ENCODE measurements at places on chromosomes 12 and 14.

GRCh38 chr14:101968186-101968585, 3.8 kb downstream of the DYNC1H1 start:
- DNase-seq = no peak

DNA sequence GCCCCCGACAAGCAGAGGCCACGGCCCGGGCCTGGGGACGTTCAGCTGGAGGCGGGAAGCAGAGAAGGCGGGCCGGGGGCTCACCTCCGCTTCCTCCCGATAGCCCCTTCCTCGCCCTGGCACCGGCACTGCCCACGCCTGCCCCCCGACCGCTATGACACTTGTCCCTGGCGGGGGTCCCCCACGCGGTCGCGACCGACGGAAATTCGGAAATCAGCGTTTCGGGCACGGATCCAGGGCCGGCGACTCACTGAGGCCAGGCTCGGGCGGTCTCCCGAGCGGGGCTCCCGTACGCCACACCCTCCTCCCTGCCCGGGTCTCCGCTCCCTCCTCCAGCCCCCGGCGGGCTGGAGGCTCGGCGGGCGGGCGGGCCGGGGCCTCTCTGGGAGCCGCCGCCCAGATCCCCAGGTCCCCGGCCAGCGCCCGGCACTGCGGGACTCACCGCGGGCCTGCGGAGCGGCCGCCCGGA, 581 bp downstream of the PITPNM2 start:
- DNase-seq = no peak

GRCh38 chr12:9372202-9372601, 164.0 kb upstream of the PZP start:
- no peak for DNase-seq

DNA sequence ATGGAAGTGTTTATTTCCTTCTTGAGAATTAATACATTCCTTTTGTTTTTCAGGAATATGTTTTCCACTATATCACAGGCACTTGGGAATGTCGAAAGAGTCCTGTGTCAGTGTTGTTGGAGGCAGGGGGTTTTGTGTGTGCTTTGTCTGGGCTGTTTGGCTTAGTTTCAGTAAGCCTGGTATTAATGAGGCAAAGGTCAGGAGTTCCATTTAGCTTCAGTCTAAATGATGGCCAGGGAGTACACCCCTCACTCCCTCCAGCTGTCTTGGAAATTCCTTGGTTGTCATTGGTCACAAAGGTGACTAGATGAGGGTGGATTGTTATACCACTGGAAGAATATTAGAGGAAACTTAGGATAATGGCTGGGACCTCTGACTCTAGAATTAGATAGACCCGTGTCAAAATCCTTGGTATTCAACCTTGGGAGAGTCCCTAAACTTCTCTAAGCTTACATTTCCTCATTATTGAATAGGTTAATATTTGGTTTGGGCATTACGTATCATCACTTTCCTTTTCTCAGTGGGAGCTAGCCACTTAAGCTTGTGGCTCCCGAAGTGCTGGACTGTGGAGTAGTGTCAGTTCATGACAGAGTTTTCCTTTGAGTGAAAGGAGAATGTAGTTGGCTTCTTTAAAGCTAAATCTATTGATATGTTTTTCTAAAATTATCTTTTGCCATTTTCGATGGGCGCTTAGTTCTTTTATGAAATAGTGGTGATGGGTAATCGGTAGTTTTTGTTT, 5.2 kb downstream of the FRS2 start:
- no peak for DNase-seq

- DNase-seq = peak; percentile 69
Measured at GRCh38 chr12:119178544-119179334, at the start of gene HSPB8. Gene HSPB8 (plus strand): TSS chr12:119178931. CDS start chr12:119179313, 382 bp downstream.

DNA sequence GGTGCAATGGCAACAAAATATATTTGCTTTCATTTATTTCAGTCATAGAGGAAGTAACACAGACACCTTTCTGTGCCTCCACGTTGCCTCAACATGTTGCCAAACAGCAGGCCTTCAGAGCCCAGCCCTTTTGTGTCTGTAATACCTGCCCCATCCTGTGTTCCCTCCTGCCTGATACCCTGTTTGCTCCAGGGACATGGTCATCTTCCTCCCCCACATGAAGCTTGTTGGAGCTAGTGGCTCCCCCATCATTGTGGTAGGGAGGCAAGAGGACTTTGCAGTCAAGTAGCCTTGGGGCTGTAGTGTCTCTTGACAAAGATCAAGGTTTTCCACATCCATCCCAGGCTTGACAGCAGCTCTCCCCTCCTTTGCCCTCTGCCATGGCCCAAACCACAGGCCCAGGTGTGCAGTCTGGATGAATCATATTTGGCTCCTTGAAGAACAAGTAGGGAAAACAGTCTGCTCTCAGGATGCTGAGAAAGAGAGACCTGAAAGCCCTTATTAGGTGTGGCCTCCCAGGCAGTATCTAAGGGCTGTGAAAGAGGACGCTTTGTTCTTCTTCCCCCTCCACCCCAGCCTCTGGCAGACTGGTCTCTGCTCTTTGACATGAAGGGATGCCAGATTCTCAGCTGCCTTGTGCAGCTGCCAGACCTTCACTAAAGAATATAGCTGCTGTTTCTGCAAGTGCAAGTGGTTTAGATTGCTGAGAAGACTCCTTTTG, 329.0 kb downstream of the C12orf75 start:
- no peak for DNase-seq

DNA sequence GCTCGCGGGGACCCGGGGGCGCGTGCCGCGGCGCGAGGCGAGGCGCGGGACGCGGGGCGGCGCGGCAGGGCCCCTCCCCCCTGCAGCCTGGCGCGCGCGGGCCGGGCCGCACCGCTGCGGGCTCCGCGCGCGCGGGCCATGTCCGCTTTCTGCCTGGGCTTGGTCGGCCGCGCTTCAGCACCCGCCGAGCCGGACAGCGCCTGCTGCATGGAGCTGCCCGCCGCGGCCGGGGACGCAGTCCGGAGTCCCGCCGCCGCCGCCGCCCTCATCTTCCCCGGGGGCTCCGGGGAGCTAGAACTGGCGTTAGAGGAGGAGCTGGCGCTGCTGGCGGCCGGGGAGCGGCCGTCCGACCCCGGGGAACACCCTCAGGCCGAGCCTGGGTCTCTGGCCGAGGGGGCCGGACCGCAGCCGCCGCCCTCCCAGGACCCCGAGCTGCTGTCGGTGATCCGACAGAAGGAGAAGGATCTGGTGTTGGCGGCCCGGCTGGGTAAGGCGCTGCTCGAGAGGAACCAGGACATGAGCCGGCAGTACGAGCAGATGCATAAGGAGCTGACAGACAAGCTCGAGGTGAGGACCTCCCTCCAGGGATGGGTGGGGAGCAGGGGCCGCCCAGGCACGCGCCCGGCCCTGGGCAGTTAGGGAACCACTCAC, 820 bp downstream of the BICDL1 start:
- DNase-seq = no peak

DNA sequence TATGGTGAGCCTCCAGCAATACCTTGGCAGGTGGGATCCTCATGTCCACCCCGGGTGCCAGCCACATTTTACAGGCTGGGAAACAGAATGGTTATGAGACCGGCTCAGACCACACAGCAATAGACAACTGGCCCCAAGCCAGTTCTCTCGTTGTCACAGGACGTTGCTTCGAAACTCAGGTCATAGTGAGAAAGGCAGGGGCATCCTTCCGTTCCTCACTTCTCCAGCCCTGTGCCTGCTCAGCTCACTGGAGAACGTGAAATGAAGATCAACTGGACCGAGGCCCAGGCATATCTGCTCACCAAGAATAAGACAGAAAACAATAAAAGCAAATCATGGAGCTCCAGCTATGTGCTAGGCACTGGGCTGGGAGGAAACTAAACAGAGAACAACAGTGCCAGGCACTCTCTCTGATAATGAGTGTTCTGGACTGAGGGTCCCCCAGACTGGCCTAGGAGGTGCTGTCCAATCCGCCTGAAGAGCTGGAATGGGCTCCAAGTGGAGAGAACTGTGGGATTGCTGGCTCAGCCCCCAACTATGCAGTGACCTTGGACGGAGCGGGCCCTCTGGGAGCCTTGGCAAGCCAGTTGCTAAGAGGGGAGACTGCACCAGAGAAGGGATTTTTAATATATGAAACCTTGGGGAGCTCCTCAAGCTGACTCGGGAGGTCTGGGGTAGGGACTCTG, 18.8 kb upstream of the FAIM2 start:
- DNase-seq = no peak

- DNase-seq = no peak
Measured at GRCh38 chr14:90625445-90625844, 190.8 kb downstream of the TTC7B start.

DNA sequence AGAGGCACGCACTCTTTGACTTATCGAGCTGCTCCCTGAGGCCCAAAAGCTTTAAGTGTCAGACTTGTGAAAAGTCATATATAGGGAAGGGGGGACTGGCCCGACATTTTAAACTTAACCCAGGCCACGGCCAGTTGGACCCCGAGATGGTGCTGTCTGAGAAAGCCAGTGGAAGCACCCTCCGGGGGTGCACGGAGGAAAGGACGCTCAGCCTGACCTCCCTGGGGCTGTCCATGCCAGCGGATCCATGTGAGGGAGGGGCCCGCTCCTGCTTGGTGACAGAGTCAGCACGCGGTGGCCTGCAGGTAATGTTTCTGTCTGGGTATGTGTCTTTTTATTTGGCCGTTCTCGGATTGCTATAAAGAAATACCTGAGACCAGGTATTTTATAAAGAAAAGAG, 7.0 kb downstream of the ZNF839 start:
- no peak for DNase-seq

- DNase-seq = no peak
Measured at GRCh38 chr12:57611108-57611826, at the start of gene ARHGEF25. Gene ARHGEF25 (plus strand): TSS chr12:57611435. CDS start chr12:57611895, 460 bp downstream.

GRCh38 chr12:44053549-44054127, 217.8 kb downstream of the TMEM117 start:
- no peak for DNase-seq

DNA sequence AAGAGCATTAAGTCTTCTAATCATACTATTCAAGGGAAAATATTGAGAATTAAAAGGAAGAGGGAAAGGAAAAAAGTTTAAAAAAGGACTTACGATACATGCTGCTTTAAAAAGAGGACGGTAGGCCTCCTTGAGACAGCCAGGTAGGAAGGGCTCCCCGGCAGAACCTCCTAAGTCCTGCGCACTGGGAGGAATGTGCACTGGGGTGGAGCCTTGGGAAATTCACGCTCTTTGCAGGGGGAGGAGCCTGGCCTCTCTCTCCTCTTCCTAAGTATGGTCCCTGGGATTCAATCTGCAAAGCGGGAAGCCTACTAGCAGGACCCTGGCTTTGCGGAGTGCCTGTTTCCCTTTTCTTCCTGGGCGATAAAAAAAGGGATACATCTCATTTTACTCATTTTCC, 553.0 kb downstream of the RPS29 start:
- DNase-seq = no peak

- DNase-seq = no peak
Measured at GRCh38 chr12:52682938-52683574, 2.8 kb upstream of the KRT1 start.

- no peak for DNase-seq
Measured at GRCh38 chr14:24353559-24354481, 14.0 kb upstream of the RIPK3 start.

- DNase-seq = no peak
Measured at GRCh38 chr12:125185740-125186470, 120.7 kb downstream of the AACS start.

GRCh38 chr12:56998981-56999380, 7.4 kb downstream of the ZBTB39 start:
- no peak for DNase-seq

DNA sequence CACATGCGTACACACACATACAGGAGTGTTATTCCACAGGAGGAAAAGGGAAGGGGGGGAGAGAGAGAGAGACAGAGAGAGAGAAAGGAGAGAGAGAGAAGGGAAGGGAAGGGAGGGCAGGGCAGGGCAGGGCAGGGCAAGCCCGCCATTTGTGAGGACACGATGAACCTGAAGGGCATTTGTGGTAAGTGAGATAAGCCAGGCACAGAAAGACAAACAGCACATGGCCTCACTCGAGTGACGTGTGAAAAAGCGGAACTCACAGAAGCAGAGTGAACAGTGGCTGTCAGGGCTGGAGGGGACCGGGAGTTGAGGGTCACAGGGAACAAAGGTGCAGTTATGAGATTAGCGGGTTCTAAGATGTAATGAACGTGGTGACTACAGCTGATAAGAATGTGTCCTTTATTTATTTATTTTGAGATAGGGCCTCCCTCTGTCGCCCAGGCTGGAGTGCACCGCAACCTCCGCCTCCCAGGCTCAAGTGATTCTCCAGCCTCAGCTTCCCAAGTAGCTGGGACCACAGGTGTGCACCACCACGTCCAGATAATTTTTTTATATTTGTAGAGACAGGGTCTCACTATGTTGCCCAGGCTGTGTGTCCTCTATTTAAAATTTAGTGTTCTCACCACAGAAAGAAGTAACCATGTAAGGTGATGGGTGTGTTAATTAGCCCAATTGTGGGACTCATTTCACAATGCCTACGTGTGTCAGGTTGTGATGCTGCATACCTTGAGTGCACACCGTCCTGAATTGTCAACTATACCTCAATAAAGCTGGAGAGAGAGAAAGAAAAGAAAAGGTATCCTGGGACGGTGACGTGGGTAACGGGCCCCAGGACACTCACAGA, 18.7 kb upstream of the FBRSL1 start:
- no peak for DNase-seq

DNA sequence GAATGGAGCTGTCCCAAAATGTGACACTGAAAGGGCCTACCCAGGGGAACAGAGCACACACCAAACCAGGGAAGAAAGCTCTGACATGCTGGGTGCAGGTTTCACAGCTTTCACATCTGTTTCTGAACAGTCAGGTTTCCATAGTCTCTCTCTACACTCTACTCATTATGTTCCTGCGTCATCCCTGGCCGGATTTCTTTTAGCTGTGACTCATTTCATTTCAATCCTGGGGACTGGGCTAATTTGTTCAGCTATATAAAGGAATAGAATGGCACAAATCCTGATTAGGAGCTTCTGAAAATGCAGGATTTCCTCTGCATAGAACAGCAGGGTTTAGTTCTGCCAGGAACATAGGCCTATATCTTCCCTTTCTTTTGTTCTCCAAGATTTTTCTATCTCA, 649.8 kb downstream of the RPS29 start:
- DNase-seq = no peak

- no peak for DNase-seq
Measured at GRCh38 chr12:117033382-117034221, 65.6 kb downstream of the TESC start.

- DNase-seq = no peak
Measured at GRCh38 chr12:57712701-57713100, 18.8 kb downstream of the OS9 start.

DNA sequence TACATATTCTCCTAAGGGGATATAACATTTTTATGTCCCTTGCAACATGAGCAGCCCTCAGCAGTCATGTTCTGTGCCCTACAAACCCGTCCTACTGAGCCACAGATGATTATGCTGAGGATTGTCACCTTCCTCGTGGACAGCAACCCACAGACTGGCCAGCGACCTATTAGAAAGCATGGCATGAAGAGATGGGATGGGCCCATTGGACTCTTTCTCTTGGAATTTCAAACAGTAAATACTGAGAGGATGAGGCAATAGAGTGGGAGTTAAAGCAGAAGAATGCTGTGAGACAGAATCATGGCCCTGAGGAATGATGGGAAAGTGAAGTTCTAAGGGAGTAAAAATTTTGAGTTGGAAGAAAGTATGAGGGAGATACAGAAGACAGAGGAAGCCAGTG, 149.9 kb upstream of the BTG1 start:
- no peak for DNase-seq

GRCh38 chr12:124927201-124928094, 13.0 kb upstream of the UBC start:
- no peak for DNase-seq

GRCh38 chr12:89080793-89081465, 271.4 kb downstream of the DUSP6 start:
- DNase-seq = no peak
